ENCODE measurements at places on chromosomes 3 and 15.

DNA sequence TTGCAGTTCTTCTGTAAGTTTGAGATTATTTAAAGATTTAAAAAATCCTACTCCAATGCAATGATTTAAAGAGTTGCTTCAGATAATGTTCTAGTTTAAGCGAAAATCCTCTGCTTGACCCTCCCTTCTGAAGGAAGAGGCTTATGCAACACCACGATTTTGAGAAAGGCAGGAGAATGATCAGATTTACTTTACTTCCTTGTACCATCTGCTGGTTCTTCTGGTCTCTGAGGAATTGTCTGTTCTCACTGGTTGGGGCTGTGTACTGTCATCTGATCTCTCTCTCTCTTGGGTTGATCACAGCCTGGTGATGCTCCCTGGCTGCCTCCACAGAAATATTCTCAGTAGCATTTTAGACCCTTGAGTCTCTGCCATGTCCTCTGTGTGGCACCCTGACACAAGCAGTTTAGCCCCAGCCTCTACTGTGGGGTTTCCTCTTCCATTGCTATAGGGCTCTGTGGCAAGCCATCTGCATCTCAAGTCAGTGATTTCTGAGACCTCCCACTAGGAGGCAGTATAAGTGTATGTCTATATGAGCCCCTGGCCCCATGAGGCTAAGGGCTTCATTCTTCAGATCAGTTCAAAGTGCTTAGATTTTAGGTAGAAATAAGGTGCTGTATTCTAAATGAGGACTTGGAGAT lies 50.8 kb upstream of the PLAAT1 start:
- no peak for DNase-seq

DNA sequence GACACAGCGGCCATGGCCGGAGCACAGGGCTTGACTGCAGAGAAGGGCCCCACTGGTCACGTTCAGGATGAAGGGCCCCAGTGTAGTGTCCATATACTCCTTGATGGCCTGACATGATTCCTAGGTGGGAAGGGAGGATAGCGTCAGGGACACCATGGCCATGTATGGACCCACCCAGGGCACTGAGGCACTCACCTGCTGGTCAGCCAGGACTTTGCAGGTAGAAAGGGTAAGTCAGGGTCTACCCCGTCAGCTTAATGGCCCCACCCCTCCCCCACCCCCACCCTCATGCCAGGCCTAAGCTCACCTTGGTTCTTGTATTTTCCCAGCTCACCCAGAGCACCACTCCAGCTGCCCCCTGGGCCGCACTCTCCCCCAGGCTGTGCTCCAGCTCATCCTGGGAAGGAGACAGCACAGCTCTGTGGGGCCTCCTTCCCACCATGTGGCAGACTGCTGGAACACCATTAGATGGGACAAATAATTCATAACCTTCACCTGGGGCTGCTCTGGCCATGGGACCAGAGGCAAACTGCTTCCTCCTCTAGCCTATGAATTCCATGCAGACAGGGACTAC lies 1.6 kb upstream of the HYAL3 start:
- DNase-seq, result no peak

GRCh38 chr15:70023769-70024491 lies 73.8 kb downstream of the TLE3 start:
- DNase-seq, result no peak

DNA sequence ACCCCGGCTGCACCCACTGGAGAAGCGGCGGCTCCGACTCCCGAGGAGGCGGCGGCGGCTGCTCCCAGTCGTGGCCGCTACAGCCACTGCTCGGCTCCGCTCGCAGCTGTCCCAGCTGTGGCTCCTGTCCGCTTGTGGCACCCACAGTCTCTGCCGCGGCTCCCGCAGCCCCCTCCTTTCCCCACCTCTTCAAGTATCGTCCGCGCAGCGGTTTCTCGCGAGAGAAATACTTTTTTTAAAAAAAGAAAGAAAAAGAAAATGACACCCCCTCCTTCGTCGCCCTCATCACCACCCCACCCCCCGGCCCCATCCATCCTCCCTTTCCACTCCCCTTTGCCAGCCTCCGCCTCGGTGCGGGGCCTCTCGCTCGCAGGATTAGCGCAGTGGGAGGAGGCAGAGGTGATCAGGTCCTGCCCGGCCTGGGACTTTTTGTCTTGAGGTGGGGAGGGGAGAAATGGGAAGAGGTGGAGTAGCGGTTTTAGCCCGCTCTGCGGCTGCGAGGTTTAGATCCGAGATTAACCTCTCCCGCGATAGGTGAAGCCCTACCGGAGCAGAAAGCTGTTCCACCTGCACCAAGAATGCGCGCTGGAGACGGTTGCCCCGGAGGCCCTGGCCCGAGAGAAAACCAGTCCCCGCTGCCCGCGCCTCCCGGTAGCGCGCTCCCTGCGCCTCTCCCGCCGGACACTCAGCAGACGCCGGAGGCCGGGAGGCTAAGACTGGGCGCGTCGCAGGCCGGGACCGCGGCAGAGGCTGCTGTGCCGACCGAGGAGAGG lies at the start of gene FBN1:
TSS of gene FBN1 (minus strand) at position 152 of the 773 bp plus-strand sequence. CDS start 940 bp downstream, outside the sequence.
- DNase-seq, result no peak

- DNase-seq, result no peak
Observed at GRCh38 chr15:68310804-68311463, 33.4 kb downstream of the FEM1B start.
